ENCODE measurements at places on chromosomes 13 and 19. TPM values are rescaled to one million over a fixed set of nuclear protein-coding genes. Genes with fewer than 3 reads are reported as not detected.

Gene ESD
- 84.2 TPM for total RNA-seq

Gene LRRC4B
- not detected for total RNA-seq

Gene PRR19
- total RNA-seq = 1.0 TPM

Gene FFAR1
- total RNA-seq = not detected

Gene ADGRE3
- total RNA-seq = not detected

Gene CCDC70
- total RNA-seq = not detected

Gene DMKN
- 127 TPM for total RNA-seq

Gene LMTK3
- 1.5 TPM for total RNA-seq

Measured in mammary epithelial cell (primary cell).